ENCODE measurements at places on chromosomes 4 and X.

DNA sequence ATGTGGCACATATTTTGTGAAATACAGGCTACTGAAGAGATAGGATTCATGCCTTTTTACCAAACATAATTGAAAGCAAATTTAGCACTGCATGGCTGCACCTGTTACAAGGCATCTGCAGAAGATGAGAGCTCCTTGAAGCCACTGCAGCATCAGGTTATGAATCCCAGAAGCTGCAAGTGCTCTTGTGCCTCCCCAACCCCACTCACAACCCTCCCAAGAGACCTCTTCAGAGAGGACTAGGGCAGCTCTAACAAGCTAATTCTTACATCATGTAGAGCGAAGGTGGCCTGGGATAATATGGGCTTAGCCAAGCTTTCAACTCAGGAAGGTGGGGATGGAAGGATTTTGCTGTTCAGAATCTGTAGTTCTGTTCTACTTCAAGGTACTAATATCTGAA, 27.2 kb downstream of the MFAP3L start:
- DNase-seq = no peak

DNA sequence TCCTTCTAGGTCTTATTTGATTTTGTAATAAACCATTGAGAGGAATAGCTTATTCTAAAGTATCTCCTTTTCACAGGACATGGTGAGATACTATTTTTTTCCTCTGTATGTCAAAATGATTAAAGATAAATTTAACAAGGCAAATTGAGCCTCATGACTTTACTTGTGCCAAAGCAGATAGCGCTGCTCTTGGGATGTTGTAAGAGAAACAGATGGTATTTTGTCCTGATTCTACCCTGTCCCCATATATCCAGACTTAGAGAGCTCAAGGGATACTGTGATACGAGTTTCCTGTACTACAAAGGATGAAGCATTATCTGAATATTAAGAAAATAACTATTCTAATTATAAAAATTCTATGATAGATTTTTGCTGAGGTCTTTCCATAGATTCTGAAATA, 34.0 kb downstream of the EMCN start:
- no peak for DNase-seq

DNA sequence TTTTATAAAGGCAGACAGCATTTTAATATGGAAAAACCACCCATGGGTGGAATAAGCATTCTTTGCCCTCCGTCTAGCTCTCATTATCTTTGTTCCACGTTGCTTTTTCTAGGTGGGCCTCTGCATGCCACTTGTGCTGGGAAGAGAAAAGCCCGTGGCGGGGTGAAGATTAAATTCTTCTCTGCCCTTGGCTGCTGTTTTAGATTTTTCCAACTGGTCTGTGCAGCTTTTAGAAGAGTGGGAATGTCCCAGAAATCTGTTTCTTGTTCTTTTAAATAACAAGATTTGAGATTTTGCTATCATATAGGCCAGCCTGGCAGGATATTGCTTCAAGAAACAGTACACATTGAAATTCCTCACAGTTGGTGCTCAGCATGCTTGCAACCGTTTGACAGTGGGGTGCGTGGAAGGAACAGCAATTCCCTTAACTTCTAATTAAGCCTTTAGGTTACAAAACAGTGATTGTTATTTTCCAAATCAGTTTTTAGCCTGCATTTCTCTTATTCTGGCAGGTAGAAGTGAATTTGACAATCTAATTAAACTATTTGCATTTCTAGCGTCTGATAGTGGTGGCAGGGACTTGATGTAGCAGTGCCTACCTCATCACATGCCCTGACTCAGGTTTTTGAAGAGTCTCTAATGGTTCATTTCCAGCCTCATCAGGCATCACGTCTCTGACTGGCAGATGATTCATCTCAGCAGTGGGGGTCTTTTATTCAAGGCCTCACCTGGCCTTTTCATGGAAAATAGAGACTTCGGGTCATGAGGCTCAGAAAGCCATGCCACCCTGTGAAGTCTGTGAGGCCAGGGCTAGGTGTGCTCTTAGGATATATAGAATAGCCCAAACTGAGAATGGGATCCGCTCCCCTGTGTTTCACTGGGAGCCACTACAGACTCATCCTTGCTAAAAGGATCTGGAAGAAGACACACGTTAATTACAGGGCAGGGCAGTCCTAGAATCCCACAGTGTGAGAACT, 50.8 kb downstream of the PPEF1 start:
- no peak for DNase-seq

DNA sequence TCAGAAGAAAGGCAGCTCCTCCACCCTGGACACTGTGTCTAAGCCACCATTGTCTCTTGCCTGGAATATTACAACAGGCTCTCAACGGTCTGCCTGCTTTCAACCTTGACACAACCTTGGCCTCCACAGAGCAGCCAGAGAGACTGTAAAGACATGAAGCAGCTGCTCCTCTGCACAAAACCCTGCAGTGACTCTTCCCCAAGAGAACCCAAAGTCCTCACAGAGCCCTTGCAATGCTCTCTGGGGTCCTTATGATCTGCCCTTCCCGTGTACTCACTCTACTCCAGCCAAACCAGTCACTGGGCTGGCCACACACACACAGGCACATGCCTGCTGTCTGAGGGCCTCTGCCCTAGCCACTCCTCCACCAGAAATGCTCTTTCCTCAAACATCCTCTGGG, 75.9 kb upstream of the CPEB2 start:
- no peak for DNase-seq

DNA sequence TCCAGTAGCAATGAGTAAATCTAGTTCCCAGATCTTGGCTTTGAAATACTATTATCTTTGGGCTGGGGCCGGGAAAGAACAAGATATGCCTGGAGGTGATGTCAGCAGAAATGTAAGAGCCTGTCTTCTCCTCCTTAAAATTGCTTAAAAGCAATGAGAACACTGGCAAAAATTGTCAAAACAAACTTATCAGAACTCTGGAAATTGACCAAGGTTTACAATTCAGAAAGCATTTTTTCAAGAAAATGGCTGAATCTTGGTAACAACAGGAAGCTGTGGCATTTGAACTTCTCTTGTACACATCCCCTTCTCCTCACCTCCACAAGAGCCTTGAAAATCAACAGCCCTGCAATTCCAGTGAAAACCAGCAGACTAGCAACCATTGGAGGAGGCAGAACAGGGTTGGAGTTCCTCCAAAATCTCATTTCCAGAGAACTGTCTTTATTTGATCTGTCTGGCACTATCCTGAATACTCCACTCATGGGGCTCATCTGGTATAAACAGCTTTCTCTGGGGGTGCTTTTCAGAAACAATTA, 13.5 kb downstream of the TIMP1 start:
- no peak for DNase-seq

GRCh38 chrX:116031331-116031730, 139.2 kb upstream of the AGTR2 start:
- DNase-seq = no peak

- peak; percentile 21 for DNase-seq
These were observed 65.4 kb downstream of the CXXC4 start for GRCh38 chr4:104429150-104429741.

DNA sequence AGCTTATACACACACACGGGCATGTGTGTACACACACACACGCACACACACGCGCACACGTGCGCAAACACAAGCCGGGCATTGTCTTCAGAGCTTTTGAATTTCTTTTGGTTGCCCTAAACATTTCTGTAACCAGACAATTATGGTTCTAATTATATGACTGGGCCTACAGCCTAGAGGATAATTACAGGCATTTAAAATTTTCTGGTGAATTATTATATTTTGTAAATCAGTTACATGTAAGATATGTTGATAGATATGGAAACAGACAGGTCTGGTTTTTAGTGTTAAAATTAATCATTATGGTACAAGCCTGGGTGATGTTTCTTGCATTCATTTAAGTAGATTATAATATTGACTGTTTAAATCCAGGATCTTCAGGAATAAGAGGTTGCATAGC, 1120.5 kb downstream of the ADGRL3 start:
- no peak for DNase-seq

DNA sequence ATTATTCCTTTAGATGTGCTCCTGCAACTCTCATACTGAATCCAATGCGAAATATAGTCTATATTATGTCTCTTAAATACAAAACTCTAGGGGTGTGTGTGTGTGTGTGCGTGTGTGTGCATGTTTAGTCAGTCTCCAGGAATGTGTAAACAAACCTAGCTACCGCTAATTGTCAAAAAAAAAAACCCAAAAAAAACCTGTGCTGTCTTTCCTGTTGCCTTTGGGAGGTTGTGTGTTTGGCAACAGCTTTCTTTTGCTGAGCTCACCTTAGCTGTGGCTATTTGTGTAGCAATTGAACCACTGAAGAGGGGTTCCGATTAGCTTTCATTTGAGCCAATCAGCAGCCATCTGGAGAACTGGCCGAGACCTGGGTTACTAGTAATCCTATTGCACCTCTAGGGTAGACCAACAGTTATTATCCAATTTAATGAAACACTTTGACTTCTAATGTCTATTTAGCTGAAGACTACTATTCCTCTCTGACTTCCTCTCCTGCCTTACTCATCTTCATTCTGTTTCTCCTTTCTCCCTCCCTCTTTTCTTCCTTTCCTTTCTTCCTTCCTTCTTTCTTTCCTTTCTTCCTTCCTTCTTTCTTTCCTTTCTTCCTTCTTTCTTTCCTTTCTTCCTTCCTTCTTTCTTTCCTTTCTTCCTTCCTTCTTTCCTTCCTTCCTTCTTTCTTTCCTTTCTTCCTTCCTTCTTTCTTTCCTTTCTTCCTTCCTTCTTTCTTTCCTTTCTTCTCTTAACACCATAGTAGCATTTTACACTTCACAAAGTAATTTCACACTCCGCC, 471.1 kb downstream of the GBA3 start:
- peak; percentile 73 for DNase-seq

DNA sequence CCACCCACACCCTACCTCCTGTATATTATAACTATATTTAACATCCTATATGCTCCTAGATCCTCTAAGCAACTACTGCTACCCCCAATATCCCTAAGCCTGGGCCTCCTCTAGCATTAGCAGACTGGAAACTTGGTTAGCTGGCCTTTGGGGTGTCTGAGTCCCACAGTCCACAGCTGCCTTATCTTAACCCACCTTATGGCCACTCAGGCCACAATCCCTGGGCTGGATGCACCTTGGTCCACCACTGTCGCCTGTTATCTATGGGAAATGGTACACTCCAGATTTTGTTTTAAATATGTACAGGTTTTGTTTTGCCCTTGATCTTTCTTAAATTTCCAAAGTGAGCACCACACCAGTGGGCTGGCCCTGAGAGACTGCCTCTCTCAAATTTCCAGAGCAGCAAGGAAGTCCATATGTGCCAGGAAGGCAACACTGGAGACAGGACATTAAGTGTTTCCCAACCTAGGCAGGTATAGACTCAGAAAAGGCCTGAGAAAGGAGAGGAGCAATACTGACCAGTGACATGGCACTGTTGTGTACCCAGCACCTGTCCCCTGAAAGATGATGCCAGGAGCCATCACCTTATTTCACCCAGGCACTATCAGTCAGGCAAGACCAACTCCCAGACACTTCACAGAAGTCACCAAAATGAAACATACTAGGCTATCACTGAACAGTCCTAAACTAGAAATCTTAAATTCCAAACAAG, 921 bp downstream of the PFKFB1 start:
- DNase-seq = no peak

GRCh38 chrX:42477396-42477795, 300.6 kb downstream of the PPP1R2C start:
- no peak for DNase-seq

GRCh38 chr4:179605196-179605595, 2163.0 kb upstream of the AGA start:
- no peak for DNase-seq

DNA sequence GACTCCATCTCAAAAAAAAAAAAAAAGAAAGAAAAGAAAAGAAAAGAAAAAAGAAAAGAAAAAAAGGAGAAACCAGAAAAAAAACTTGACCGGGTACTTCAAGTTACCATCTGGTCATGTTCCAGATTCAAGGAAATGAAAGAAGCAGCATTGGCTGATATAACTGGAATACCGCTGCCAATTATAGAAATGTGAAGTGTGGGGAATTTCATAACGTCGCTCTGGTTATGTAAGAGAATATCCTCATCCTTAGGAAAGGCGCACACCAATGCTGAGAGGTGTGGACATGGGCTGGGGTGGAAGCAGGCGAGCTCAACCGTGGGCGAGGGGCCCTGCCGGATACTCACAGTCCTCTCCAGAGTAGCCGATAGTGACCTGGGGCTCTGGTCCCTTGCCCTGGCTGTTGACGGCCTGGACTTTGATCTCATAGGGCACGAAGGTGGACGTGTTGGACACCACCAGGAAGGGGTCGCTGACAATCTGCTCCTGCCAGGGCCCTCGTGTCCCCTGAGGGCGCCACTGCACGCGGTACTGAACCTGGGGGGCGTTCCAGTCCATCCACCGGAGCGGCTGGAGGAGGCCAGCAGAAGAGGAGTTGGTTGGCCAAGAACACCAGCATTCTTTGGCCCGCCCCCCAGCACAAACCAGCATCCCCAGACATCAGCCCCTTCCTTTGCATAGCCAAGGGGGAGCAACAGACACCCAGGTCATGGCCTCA, 19.5 kb downstream of the L1CAM start:
- no peak for DNase-seq

GRCh38 chrX:21802054-21802670, 37.3 kb upstream of the MBTPS2 start:
- no peak for DNase-seq

- peak; percentile 84 for DNase-seq
These were observed 507.9 kb downstream of the MID1IP1 start for GRCh38 chrX:39309018-39309635.

DNA sequence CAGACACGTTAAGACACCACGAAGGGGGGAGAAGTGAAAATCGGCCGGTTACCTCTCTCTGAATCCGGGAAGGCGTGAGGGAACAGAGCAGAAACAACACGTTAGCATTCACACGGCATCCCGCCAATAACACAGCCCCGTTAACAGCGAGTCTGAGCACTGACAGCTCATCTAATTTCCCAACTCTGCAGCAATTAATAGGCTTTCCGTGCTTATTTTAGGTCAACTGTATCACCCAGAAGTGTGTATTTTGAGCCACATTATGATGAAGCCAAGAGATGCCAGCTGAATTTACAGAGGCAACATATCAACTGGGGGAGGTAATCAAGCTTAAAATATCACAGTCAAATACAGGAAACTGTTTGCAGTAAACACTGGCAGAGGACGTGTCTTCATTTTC, 92.6 kb downstream of the NSUN7 start:
- DNase-seq = peak; percentile 32

DNA sequence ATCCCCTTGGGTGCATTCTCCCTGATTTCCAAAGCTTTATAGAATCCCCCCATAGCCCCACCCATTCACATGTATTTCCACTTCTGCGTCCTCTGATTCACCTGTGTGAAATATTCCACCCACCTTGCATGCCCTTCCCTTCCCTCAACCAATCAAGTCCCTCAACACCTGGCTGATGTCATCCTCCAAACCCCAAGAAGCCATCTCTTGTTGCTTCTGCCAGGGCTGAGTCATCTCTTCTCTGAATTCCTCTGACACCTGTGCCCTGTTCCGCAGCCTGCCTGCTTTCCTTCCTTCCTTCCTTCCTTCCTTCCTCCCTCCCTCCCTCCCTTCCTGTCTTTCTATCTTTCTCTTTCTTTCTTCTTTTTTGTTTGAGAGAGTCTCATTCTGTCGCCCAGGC, 9.9 kb downstream of the CRMP1 start:
- DNase-seq = no peak

GRCh38 chrX:46324166-46324565, 221.1 kb downstream of the ZNF674 start:
- no peak for DNase-seq

Data from renal cortical epithelial cell (primary cell).